Hindlimb muscle (tissue), 1 donor: ENCODE measurements at places on chromosomes 16 and 17. TPM values are rescaled to one million over a fixed set of nuclear protein-coding genes. Genes with fewer than 3 reads are reported as not detected.

Gene HSD17B2
- 0.30 TPM for polyA plus RNA-seq

Gene CHD9NB
- polyA plus RNA-seq: 1.6 TPM

Gene CCL15
- polyA plus RNA-seq: not detected

Gene SLC2A4
- 42.0 TPM for polyA plus RNA-seq

Gene CMTM2
- polyA plus RNA-seq: 0.71 TPM

Gene CDC6
- polyA plus RNA-seq: 10.8 TPM

Gene KRT12
- 0.31 TPM for polyA plus RNA-seq

Gene LDHD
- 3.7 TPM for polyA plus RNA-seq

Gene KRT39
- polyA plus RNA-seq: 2.9 TPM

Gene CCDC154
- polyA plus RNA-seq: 2.5 TPM

Gene MAPT
- polyA plus RNA-seq: 8.2 TPM

Gene PLCG2
- polyA plus RNA-seq: 8.8 TPM

Gene TSPOAP1
- polyA plus RNA-seq: 5.5 TPM

Gene BRIP1
- 4.3 TPM for polyA plus RNA-seq
